ENCODE measurements at places on chromosomes 7 and 10.
A peak's percentile ranks its signal among the peaks of the same experiment; 100 is the strongest.

- no peak for DNase-seq
Measured at GRCh38 chr10:38003588-38003987, 6.9 kb upstream of the ZNF33A start.

- no peak for DNase-seq
Measured at GRCh38 chr10:77911535-77912123, 14.9 kb downstream of the DLG5 start.

- no peak for DNase-seq
Measured at GRCh38 chr10:81280497-81281479, 594.2 kb upstream of the NRG3 start.

- DNase-seq, result no peak
Measured at GRCh38 chr10:25113191-25114035, 61.4 kb upstream of the GPR158 start.

GRCh38 chr10:13590886-13591285, 4.1 kb downstream of the PRPF18 start:
- no peak for DNase-seq

- DNase-seq, result no peak
Measured at GRCh38 chr7:24757353-24758275, at the start of gene GSDME. Gene GSDME, minus strand, starts transcription at chr7:24757464. Its CDS starts 7,690 bp downstream, at chr7:24749774.

- DNase-seq, result no peak
Measured at GRCh38 chr7:33109758-33110238, 594 bp upstream of the RP9 start.

DNA sequence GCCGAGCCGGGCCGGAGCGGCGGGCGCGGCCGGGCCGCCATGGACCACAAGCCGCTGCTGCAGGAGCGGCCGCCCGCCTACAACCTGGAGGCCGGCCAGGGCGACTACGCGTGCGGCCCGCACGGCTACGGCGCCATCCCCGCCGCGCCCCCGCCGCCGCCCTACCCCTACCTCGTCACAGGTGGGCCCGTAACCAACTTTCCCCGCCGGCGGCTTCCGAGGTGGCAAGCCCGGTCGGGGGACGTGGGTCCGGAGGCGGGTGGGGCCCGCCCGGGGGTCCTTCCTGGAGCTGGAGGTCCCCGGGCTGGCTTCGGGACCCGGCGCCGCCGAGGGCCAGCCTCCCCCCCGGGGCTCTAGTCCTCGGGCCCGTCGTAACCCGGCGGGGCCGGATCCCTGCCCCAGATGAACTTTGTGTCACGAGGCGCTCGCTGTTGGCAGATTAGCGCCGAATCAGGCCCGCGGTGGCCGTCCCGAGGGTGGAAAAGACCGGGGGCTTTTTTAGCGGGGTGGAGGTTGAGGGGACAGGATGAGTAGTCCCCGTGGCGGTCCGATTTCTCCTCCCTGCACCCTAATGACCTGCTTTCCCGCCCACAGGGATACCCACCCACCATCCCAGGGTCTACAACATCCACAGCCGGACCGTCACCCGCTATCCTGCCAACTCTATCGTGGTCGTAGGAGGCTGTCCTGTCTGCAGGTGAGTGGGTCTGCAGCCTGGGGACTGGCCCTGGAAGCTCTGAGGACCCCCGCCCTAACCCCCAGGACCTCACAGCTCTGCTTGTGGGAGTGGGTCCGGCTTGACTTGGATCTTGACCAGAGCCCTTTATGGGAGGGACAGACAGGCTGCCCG, 496 bp downstream of the BRI3 start:
- no peak for DNase-seq

DNA sequence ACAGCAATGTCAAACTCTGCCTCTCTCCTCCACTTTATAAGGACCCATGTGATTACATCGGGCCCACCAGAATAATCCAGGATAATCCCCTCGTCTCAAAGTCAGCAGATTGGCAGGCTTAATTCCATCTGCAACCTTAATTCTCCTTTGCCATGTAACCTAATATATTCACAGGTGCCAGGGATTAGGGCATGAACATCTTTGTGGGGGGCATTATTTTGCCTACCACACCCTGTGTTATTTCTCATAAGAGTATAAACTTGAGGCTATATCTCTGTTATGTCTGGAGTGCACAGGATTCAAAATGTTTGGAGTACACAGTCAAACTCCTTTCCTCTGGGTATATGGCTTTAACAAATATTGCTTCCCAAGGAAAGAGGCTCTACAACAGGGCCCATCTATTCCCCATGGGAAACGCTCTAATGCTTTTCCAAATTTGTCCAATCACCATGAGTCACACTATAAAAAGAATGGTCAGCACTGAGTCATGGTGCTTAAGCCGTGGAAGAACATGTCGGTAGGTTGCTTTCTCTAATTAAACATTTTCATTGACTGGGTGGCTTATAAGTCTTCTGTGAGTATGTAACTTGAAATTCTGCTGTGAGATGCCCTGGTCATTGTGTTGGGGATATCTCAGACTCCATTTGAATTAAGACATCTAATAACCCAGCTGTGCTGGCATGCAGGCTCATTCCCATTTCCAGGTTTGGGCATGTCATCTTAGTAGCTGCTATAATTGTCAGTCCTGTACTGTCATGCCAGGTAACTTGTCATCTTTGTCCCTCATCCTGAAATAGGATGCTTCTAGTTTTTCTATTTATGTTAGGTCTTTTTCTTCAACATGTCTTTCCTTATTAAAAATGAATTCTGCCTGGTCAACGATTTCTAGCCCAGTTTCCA, 11.5 kb upstream of the AKR1B10 start:
- DNase-seq, result no peak

DNA sequence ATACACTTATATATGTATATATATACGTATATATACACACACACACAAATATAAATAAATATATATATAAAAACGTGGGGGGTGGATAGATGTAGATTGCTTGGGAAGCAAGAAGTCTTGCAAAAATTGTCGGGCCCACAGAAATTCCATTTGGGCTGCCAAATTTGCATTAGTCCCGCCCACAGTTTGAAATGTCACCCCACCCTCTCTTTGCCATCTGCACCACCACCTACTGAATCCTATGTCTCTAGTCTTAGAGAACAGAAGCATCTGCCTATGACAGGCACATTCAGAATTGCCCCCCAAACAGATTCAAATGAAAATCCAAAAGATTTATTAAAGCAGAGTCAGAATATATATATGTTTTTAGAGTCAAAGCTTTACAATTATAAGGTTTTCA, 25.6 kb upstream of the CACNA2D1 start:
- DNase-seq, result no peak

DNA sequence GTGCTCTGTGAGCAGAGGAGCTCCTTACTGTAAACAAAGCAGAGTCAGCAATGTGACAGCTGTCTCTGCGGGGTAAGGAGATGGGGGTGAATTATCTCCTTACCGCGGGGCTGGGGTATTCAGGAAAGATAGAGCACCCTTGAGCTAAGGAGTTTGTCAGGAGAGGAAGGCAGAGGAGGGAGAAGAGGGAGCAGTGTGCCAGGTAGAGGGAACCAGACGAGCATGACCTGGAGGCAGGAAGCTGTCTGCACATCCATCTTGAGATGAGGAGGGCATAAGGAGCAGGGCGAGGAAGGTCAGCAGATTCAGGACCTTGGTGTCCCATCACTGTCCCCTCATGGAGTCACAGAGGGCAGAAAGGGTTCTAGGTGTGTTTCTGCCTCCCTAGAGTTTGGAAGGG, 32.5 kb upstream of the GPR26 start:
- DNase-seq, result no peak

DNA sequence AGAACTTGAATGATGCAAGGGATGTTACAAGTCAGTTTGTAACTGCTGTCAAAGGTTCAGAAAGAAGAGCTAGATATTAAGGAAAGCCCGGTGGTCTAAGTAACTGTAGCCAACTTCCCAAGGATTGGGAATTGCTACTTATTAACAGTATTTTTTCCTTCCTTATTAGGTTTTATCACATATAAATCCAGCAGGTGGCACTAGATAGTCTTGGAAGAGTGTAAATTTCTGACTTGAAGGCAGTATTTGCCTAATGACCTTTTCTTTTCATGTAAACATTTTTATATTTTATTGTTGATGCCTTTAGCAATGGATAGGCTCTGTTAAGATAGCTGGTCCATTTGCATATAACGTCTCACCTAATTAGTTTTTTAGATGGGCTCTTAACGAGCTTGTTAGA, 51.2 kb downstream of the ANLN start:
- DNase-seq, result no peak

DNA sequence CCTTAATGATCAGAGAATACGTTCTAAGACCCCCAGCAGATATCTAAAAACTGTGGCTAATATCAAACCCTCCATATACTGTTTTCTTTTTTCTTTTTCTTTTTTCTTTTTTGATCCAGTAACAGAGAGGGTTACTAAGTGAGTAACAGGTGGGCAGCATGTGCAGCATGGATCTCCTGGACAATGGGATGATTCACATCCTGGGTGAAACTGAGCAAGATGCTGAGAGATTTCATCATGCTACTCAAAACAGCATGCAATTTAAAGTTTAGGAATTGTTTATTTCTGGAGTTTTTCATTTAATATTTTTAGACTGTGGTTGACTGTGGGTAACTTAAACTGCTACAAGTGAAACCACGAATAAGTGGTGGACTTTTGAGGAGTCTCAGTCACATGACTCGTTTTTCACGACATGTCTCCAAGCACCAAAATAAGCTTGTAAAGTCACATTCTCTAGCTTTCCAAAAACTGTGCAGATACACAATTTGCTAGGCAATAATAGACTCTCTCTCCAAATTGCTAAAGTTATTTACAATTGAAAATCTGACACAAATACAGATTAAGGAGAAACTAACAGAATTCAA, 716.2 kb downstream of the NXPH1 start:
- DNase-seq, result no peak

- no peak for DNase-seq
Measured at GRCh38 chr7:6652446-6653011, 15.4 kb downstream of the ZNF316 start.

DNA sequence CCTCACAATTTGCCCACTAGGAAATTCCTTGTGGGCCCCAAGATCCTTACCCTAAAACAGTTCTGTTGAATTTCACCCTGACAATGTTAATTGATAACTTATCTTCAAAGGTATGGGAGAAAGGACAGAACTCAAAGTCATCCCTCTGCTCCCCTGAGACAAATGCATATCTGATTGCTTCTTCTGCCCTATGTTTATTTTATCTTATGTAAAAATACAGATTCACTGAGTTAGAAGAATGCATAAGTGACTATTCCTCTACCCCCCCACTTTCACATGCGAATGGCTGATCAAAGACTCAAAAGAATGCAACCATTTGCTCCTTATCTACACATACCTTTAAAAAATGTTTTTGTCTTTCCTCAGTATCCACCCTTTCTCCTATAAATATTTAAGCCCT, 235.7 kb upstream of the SEMA3C start:
- no peak for DNase-seq

DNA sequence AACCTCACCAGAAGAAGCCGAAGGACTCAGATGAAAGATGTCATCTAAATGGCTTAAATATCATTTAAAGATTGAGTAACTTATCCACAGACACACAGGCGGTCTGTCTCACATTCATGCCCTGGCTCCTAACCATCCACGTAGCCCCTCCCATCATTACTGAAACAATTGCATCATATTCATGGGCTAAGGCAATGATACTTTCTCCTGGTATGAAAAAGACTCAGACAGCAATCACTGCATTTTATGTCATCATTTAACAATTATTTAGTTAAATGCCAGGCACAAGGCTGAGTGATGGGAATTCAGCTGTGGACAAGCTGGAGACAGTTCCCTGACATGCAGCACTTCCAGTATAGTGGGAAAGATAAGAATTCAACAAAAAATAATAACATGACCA, 11.2 kb upstream of the TECTB start:
- no peak for DNase-seq

DNA sequence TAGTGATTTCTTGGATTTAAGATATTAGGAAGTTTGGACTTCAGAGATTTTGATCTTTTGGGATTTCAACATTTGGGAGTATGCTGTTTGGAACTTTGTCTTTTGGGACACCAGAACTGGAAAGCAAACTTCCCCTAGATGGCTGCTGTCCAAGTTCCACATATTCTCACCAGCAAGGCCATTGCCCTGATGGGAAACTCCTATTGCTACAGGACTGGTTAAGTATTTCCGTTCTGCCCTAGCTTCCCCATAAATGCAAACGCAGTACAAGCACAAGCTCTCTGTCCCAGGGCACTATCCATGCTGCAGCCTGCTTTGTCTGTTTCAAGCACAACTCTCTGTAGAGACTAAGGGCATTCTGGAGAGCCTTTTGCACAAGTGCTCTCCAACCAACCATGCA, 79.3 kb upstream of the SLC25A13 start:
- no peak for DNase-seq

GRCh38 chr7:121433775-121434174, 37.7 kb upstream of the FAM3C start:
- DNase-seq, result no peak

- no peak for DNase-seq
Measured at GRCh38 chr7:41035794-41036193, 667.1 kb downstream of the INHBA start.

GRCh38 chr7:129952086-129952652, 591 bp downstream of the UBE2H start:
- DNase-seq, result peak; percentile 28

DNA sequence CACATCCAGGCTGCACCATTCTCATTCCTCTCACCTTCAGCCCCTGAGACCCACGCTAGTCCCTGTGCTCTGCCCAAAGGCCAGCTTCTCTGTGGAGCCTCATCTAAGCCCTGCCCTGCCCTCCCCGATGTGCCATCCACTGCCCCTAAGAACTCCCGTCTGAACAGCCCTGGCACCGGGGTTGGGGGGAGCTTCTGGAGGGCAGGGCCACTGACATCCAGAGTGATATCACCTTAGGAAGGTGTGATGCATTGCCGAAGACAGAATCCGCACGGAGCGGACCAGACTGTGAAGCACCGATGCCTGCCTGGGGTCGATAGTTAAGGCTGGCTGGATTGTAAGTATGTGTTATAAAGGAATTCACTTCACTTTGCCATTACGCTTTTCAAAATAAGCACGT, 511.0 kb downstream of the PTPRN2 start:
- no peak for DNase-seq

GRCh38 chr10:30705625-30706149, 76.1 kb upstream of the LYZL2 start:
- no peak for DNase-seq

DNA sequence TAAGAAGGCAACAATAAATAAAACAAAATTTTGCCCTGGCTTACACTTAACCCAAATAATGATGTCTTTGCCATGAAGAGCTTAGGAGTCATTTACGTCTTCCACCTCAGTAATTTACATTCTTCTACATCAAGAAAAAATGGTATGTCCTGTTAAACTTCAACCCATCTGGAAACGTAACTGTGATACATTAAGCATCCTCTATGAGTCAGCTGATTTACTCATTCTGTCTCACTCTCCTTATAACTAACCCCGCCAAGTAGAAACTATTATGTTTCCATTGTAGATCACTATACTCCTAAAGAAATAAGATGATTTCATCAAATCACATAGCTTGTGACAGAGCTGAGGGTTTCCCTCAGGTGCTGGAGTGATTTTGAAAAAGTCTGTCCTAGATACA, 330.7 kb downstream of the CDC14C start:
- DNase-seq, result no peak

DNA sequence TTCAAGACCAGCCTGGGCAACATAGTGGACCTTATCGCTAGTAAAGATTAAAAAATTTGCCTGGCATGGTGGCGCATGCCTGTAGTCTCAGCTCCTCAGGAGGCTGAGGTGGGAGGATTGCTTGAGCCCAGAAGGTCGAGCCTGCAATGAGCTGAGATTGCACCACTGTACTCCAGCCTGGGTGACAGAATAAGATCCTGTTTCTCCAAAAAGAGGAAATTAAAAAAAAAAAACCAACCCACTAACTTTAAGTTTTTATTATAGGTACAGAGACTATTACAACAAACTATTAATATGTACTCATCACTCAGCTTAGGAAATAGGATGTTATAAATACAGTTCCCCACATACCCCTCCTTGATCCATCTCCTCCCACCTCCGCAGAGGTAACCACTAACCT, 30.2 kb downstream of the DHTKD1 start:
- no peak for DNase-seq

- DNase-seq, result no peak
Measured at GRCh38 chr7:79217468-79217867, 236.0 kb downstream of the MAGI2 start.
